Activated CD4-positive, alpha-beta T cell treated with anti-CD3 and anti-CD28 coated beads for 36 hours (primary cell): ENCODE measurements at places on chromosomes 7 and 10. TPM values are rescaled to one million over a fixed set of nuclear protein-coding genes. Genes with fewer than 3 reads are reported as not detected.
A peak's percentile ranks its signal among the peaks of the same experiment; 100 is the strongest.

DNA sequence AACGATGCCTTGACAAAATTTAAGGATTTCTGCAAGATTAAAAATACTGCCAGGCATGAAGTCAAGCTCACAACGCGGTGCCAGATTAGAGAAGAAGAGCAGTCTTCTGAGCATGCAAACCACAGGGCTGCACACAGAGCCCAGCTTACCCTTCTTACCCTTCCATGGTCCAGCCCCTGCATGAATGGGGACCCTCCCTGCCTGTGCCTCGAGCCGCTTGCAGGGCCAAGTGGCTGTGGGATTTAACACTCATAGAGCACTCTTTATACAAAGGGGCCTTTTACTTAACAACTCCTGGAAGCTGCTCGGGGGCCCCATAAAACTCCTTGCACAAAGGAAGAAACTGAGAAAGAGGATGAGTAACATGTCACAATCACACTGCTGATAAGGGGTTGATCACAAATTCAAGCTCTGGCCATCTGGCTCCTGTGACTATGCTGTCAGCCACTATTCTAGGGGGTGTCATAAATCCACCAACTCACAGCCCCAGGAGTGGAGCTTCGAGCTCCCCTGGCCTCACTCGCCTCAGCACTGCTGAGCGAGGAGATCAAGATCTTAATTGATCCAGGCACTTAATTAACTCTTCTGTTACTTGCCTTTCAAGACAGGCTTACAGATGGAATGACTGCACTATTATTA, 514.8 kb downstream of the TNS3 start:
- no peaks in the 10 kb centered on the region for H3K27me3 ChIP-seq
- no peak overlapping the region for H3K27ac ChIP-seq
- no peaks in the 10 kb centered on the region for H3K4me1 ChIP-seq
- no peak for DNase-seq

DNA sequence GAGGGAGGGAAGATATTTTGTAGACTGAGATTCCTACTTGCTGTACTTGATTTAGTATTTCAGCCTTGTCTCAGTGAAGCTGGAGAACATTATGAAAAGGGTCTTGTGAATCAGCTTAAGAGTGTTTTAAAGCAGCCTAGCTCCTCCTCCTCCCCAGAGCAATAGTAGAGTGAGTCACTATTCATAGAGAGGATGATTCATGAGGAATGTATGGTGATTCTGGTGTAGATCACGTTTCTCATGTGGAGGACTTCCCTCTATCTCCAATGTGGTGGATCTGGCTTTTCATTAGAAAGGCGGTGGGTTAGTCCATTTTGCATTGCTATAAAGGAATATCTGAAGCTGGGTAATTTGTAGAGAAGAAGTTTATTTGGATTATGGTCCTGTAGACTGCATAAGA, 340.1 kb upstream of the CHRM2 start:
- no peaks in the 10 kb centered on the region for H3K36me3 ChIP-seq
- no peaks in the 10 kb centered on the region for H3K4me1 ChIP-seq
- no peak overlapping the region for H3K4me3 ChIP-seq

GRCh38 chr10:121772406-121772805, 155.4 kb downstream of the ATE1 start:
- H3K4me3 ChIP-seq: no peak overlapping the region

DNA sequence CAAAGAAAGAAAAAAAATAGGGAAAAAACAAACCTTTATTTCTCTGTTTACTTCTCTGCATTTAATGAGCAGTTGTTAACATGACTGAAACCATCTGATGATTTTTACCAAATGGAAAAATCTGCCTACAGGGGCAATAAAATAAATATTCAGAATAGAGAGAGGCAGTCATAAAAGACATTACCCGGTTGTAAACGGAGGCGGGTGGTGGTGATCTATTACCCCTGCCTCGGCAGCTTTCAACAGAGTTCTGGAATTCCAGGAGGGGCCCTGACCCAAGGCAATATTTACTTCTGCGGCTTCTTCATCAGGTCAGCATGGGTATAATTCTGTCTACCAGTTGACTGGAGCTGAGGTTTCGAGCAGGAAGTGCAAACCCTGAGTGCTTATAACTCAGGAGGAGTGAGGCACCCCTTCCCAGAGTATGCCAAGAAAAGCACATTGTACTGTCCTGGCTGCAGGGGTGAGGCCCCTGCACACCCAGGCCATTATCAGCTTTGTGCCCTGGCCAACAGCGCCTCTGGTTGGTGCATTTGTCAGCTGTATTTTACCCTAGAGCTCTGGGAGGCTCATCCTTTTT, 8.2 kb upstream of the CXCL12 start:
- no peaks in the 10 kb centered on the region for H3K4me1 ChIP-seq
- H3K27ac ChIP-seq: no peak overlapping the region
- peaks cover 19% of the 10 kb centered on the region for H3K27me3 ChIP-seq
- no peak overlapping the region for H3K4me3 ChIP-seq
- H3K36me3 ChIP-seq: no peaks in the 10 kb centered on the region
- DNase-seq: no peak

DNA sequence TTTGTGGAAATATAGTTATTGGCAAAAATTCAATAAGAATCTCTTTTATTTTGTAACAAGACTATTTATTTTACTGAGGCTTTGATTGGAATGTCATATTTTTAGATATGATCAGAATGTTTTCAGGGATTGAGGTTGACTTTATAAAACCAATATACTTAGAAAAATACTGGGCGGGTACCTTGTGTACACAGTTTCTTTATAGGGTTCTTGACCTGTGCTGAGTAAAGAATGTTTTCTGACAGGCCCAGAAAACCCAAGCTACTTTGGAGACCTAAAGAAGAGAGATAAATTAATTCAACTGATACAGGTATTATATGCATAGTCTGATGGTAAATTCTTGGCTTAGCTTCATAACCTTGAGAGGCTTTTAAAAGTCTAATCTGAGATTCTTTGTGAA, 23.9 kb upstream of the SPAM1 start:
- no peaks in the 10 kb centered on the region for H3K27me3 ChIP-seq
- no peaks in the 10 kb centered on the region for H3K36me3 ChIP-seq
- H3K4me3 ChIP-seq: no peak overlapping the region

DNA sequence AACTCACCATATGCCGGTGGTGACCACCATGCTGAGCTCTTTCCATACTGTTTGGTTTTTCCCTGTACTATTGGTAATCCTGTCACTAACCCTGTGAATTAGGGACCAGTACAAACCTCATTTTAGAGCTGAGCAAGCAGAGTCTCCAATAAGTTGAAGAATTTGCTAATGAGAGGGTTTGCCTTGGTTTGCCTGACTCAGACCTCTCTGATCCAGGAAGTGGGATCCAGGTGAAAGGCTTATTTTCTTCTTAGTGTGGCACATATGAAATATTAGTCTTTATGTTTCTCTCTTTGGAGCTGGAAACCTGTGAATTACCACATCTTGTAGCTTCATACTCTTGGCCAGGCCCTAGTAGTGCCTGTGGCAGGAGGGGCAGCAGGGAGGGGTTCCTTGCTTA, 114.1 kb upstream of the IGFBP3 start:
- no peak for DNase-seq
- no peak overlapping the region for H3K4me3 ChIP-seq
- H3K27me3 ChIP-seq: no peaks in the 10 kb centered on the region
- no peak overlapping the region for H3K27ac ChIP-seq

GRCh38 chr10:61992059-61992460, 90.6 kb downstream of the ARID5B start:
- H3K27ac ChIP-seq: peak overlapping the region; percentile 95
- H3K4me3 ChIP-seq: peak overlapping the region; percentile 64
- peaks cover 93% of the 10 kb centered on the region for H3K4me1 ChIP-seq
- H3K36me3 ChIP-seq: peaks cover 57% of the 10 kb centered on the region
- DNase-seq: peak; percentile 51

GRCh38 chr7:16587790-16588189, 57.8 kb downstream of the ANKMY2 start:
- DNase-seq: no peak
- peaks cover 4% of the 10 kb centered on the region for H3K27me3 ChIP-seq
- no peak overlapping the region for H3K4me3 ChIP-seq
- H3K27ac ChIP-seq: no peak overlapping the region

GRCh38 chr10:121830101-121830500, 97.7 kb downstream of the ATE1 start:
- no peak for DNase-seq
- peaks cover 55% of the 10 kb centered on the region for H3K36me3 ChIP-seq
- H3K4me3 ChIP-seq: no peak overlapping the region
- H3K27ac ChIP-seq: no peak overlapping the region

DNA sequence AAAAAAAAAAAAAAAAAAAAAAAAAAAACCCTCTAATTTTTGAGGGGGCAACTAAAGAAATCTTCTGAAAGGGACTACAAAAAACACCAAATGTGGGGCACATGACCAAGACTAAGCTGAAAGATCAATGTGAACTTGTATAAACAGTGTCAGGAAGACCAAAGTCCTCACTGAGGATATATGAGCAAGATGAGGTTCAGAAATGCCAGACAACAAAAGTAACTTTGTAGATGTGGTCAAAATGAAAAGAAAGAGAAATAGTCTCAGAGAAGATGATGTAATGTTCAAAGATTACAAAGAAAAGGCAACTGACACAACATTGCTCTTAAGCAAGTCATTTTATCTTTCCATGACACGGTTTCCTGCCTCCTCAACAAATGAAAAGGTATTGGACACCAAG, 48.7 kb upstream of the PTPRZ1 start:
- H3K36me3 ChIP-seq: no peaks in the 10 kb centered on the region
- DNase-seq: no peak
- no peak overlapping the region for H3K27ac ChIP-seq

GRCh38 chr7:137951700-137952425, 50.0 kb downstream of the CREB3L2 start:
- no peaks in the 10 kb centered on the region for H3K27me3 ChIP-seq
- H3K4me3 ChIP-seq: no peak overlapping the region
- H3K27ac ChIP-seq: no peak overlapping the region
- H3K4me1 ChIP-seq: peaks cover 14% of the 10 kb centered on the region
- H3K36me3 ChIP-seq: peaks cover 2% of the 10 kb centered on the region

DNA sequence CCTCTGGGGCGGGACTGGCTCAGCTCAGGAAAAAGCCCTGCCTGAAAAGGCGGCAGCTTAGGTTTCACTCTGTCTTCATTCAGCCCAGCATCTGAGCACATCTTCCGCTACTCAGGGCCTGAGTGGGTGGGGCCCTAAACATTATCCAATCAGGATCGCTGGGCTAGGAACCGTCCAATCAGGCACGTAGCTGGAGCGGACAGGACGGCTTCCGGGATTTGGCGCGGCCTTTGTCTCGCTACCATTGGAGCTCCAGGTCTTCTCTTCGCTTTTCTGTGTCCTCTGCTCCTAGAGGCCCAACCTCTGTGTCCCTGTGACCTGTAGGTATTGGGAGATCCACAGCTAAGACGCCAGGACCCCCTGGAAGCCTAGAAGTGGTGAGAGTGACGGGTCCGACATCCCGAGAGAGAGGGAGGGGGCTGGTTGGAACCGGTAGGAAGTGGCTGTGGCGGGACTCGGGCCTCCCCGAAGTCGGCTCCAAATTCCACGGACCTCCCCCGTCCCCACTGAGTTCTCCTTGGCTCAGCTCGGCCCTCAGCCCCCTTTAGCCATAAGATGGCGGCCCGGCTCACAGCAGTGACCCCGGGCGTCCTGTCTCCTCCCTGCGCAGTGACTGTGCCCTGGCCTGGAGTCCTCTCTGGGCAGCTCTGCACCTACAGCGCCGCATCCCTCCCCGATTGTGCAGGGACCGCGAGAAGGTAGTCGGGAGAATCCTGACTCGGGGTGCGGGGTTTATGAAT, 99.1 kb downstream of the ZNF680 start:
- peak; percentile 68 for DNase-seq
- no peak overlapping the region for H3K27ac ChIP-seq
- peaks cover 3% of the 10 kb centered on the region for H3K36me3 ChIP-seq
- H3K27me3 ChIP-seq: peaks cover 5% of the 10 kb centered on the region
- peak overlapping the region; percentile 54 for H3K4me3 ChIP-seq
- H3K4me1 ChIP-seq: no peaks in the 10 kb centered on the region

- H3K4me3 ChIP-seq: no peak overlapping the region
- no peaks in the 10 kb centered on the region for H3K36me3 ChIP-seq
- no peaks in the 10 kb centered on the region for H3K4me1 ChIP-seq
- H3K27me3 ChIP-seq: no peaks in the 10 kb centered on the region
- DNase-seq: no peak
Measured at GRCh38 chr10:67098461-67098860, 172.6 kb downstream of the LRRTM3 start.

- no peak overlapping the region for H3K27ac ChIP-seq
- no peaks in the 10 kb centered on the region for H3K36me3 ChIP-seq
- H3K27me3 ChIP-seq: peaks cover 2% of the 10 kb centered on the region
- H3K4me3 ChIP-seq: no peak overlapping the region
Measured at GRCh38 chr10:2543142-2543886, 524.0 kb upstream of the PFKP start.

- peaks cover 2% of the 10 kb centered on the region for H3K27me3 ChIP-seq
- no peaks in the 10 kb centered on the region for H3K36me3 ChIP-seq
- DNase-seq: no peak
- H3K27ac ChIP-seq: no peak overlapping the region
- no peak overlapping the region for H3K4me3 ChIP-seq
Measured at GRCh38 chr10:61016630-61017029, 72.6 kb upstream of the RHOBTB1 start.

- no peaks in the 10 kb centered on the region for H3K4me1 ChIP-seq
- H3K4me3 ChIP-seq: no peak overlapping the region
- DNase-seq: no peak
- no peak overlapping the region for H3K27ac ChIP-seq
Measured at GRCh38 chr7:86012971-86013370, 630.7 kb upstream of the GRM3 start.

- no peak for DNase-seq
- no peak overlapping the region for H3K27ac ChIP-seq
- no peaks in the 10 kb centered on the region for H3K36me3 ChIP-seq
- H3K27me3 ChIP-seq: no peaks in the 10 kb centered on the region
Measured at GRCh38 chr7:117098457-117098856, 145.2 kb downstream of the ST7 start.

The KLF6 gene
- total RNA-seq: 107 TPM

The NRG3 gene
- not detected for total RNA-seq

The HMX2 gene
- 0.28 TPM for total RNA-seq

The NPFFR1 gene
- not detected for total RNA-seq

The CTAGE8 gene
- total RNA-seq: 1.9 TPM

The ASIC3 gene
- 5.5 TPM for total RNA-seq

The LGI1 gene
- not detected for total RNA-seq

The CHN2 gene
- total RNA-seq: 0.39 TPM

The ADAMTS14 gene
- total RNA-seq: not detected

The TFPI2 gene
- total RNA-seq: not detected

The BICC1 gene
- total RNA-seq: not detected

The TMEM26 gene
- not detected for total RNA-seq

The CH25H gene
- total RNA-seq: not detected

The CPA2 gene
- 0.18 TPM for total RNA-seq

The USP54 gene
- 4.3 TPM for total RNA-seq

The EEF1AKMT2 gene
- 28.4 TPM for total RNA-seq

The SPDYE2 gene
- total RNA-seq: not detected

The DNAJC1 gene
- 20.6 TPM for total RNA-seq

The EFCAB10 gene
- not detected for total RNA-seq
